ENCODE measurements at places on chromosomes 13 and 19.

DNA sequence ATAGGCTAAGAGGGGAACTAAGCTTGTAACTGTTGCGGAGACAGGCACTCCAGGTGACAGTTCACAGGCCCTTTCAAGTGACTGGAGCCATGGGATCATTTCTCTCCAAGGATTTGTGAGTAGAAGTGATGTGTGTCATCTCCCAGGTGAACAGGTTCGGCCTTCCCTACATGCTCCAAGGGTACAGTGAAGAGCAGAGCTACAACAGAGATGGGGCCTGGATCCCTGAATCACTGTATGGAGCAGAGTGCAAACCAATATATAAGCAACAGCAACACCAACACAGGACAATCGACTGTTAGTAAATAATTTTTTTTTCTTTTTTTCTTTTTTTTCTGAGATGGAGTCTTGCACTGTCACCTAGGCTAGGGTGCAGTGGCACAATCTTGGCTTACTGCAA, 15.0 kb downstream of the ZSCAN18 start:
- DNase-seq = no peak

DNA sequence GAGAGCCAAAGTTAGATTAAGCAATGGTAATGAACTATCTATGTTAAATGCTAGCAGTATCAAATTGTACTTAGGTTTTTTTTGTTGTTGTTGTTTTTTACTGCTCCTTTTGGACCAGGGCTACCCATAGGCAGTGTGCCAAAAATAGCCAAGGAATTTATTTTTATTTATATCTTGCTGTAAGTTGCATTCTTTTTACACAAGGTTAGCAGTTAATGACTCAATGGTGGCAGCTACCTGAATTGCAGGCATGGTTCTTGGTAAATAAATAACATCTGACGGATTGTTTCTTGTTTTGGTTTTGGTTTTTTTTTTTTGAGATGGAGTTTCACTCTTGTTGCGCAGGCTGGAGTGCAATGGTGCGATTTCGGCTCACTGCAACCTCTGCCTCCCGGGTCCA, 194.8 kb upstream of the TSC22D1 start:
- DNase-seq = no peak

DNA sequence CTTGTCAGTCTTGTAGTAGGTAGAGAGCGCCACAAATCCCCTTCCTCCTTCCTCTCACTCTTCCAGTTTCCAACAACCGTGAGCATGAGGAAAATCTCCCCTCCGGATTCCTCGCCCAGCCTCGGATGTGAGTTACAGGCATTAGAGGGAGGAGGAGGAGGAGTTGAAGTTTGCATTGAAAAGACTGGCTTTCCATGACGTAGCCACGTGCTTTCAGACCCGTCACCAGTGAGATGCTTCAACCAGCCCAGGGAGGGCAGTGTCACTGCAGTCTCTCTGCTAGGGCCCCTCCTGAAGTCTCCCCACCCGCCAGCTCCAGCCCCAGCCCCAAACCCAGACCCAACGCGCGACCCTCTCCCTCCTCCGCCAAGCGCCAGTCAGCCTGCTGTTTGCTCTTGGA, 442 bp upstream of the FGF14 start:
- no peak for DNase-seq

DNA sequence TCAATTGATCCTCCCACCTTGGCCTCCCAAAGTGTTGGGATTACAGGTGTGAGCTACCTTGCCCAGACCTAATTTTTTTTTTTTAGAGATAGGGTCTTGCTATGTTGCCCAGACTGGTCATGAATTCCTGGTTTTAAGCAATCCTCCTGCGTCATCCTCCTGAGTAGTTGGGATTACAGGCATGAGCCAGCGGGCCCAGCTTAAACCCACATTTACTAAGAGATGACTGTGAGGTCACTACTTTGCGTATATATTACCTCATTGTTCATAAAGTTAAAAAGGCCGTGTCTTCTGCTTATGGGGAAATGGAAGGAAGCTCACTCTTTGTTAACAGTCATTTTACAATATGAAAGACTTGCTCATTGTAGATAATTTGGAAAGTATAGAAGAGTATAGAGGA, 39.6 kb upstream of the C1QTNF9 start:
- no peak for DNase-seq

DNA sequence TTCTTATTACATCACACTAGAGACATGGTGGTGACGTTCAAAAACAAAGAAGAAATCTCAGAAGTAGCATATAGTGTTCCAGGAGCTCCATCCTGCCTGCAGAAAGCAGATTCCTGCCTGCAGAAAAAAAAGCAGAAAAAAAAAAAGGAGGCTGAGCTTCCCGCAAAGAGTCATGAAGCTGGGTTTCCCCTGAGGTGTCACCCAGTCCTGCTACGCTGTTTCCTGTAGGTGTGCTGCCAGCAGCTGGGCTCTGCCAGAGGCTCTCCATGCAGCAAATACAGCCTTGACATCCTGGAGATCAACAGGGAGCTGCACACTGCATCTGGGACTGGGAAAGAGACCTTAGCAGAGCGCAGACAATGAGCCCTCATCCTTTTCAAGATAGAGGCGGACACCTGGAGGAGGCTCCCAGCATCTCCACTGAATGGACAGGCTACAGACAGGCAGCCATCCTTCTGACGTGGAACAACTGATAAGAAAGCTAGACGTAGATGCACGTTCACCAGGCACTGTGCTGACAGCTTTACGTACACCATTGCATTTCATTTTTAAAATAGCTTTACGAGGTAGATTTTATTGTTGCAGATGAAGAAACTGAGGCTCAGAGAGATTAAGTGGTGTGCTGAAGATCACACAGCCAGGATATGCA, 350.9 kb downstream of the FOXO1 start:
- DNase-seq = no peak

- no peak for DNase-seq
Measured at GRCh38 chr19:16660763-16661479, at the start of gene TMEM38A. Gene TMEM38A (plus strand): TSS chr19:16661139. CDS start chr19:16661218, 79 bp downstream.

DNA sequence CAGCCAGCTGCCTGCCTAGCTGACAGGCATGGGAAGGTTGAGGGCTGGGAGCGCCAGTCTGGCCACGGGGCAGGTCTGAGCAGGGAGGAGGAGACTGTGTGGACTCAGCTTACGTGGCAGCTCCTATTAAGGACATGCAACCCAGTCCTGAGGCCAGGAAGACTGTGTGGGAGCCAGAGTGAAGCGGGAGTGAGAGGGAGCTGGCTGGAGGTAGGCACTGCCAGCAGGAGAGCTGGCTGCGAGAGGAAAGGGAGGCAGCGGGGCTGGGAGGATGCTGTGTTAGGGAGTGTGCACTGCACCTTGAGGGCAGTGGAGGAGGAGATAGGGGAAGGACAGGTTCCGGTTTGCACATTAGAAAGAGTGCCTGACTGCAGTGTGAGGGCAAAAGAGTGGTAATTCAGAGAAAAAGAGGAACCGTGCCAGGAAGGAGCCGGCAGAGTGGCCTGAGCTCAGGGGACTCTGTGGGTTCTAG, 99.2 kb downstream of the SLC7A1 start:
- no peak for DNase-seq

- no peak for DNase-seq
Measured at GRCh38 chr13:106003651-106004050, 531.8 kb downstream of the EFNB2 start.

DNA sequence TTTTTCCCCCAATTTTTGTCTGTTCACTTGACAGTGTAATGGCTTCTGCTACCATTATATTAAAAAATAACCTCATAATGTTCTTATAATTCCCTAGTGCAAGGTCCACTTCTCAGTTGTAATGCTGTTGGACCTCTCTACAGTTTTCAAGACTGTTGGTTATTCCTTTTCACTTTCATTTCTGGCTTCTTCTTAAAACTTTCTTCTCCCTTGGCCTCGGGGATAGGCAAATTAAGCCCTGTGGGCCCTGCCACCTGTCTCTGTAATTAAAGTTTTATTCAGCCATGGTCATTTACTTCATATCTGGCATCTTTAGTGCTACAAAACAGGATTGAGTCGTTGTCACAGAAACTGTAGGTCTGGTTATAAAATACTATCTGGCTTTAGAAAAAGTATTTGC, 313.5 kb downstream of the KLF12 start:
- no peak for DNase-seq

- DNase-seq = peak; percentile 87
Measured at GRCh38 chr19:48616491-48617056, 1.7 kb upstream of the FAM83E start.

DNA sequence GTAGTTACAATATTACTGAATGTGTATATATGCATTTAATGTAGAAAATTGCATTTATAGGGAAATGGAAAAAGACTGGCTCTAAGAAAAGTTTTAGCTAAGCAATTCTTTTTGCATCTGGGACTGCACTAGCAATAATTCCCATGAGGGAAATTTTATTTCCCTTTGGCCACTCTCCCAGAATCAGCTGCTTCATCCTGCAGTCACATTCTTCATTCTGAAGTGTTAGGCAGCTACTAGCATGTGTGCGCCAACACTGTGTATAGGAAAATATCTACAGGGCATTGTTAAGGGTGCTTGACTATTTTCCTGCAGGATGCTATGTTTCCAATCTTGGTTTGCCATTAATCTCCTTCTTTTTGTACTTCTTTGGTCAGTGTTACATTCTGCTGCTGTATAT, 312.8 kb upstream of the PCDH20 start:
- no peak for DNase-seq

DNA sequence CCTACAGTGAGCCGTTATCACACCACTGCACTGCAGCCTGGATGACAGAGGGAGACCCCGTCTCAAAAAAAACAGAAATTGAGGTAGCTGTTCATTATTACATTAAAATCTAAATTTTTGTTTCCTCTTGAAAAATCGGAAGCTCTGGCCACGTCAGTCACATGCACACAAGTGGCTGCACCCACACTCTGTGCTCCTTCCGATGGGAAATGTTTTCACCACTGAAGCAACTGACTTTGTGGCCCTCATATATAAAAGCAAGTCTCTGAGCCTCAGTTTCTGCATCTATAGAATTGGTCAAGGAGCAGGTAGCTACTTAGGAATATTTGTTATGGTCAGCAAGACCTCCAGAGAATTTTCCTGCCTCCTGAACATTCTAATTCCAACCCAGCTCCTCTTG, 4.5 kb downstream of the LRRC25 start:
- no peak for DNase-seq

- no peak for DNase-seq
Measured at GRCh38 chr19:4391701-4392483, 8.5 kb downstream of the SH3GL1 start.

DNA sequence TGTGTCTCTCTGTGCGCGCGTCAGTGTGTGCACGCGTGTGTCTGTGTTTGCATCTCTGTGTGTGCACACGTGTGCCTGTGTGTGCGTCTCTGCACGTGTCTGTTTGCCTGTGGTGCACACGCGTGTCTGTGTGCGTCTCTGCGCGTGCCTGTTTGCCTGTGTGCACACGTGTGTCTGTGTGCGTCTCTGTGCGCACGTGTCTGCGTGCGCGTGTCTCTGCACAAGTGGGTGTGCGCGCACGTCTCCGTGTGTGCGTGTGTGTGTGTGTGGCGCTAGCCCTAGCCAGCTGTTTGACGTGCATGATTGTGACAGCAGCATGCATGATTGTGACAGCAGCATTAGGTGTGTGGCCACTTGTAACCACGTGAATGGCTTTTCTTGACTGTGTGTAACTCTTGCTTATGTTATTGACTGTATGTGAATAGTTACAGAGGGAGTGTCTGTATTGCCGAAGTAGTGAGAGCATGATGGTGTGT, 31.1 kb downstream of the ZNF146 start:
- DNase-seq = no peak

- DNase-seq = no peak
Measured at GRCh38 chr19:18520848-18521691, 800 bp downstream of the ELL start.

GRCh38 chr19:39768786-39769185, 9.9 kb upstream of the LEUTX start:
- no peak for DNase-seq

GRCh38 chr19:10327793-10328192, 5.5 kb downstream of the RAVER1 start:
- DNase-seq = no peak

DNA sequence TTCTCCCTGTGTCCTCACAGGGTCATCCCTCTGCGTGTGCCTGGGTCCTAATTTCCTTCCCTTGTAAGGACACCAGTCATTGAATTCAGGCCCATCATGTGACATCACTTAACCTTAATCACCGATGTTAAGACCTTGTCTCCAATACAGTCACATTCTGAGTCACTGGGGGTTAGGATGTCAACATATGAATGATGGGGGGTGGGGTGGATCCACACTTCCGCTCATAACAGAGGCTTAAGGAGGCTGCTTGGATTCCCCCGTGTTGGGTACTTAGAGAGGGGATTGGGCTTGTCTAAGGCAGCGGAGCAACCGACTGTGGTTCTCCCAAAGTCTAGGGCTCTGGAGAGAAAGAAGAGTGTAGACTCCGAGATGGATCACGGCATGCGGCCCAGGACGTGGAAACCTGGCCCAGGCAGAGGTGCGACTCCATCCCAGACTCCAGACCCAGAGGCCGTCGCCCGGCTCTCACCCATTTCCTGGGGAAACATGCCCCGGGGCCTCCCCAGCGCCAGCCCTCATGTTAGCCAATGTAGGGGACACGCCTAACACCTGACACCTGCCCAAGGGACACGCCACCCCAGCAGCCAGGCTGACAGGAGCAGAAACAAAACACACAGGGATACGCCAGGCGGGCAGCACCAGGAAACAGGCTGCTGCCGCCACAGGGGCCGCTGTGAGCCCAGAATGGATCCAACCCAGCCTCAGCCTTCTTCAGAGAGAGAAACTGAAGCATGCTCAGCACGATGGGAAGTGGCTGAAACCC, 17.1 kb upstream of the IGLON5 start:
- DNase-seq = no peak

GRCh38 chr13:113996912-113997745, 23.3 kb upstream of the C13orf46 start:
- no peak for DNase-seq

DNA sequence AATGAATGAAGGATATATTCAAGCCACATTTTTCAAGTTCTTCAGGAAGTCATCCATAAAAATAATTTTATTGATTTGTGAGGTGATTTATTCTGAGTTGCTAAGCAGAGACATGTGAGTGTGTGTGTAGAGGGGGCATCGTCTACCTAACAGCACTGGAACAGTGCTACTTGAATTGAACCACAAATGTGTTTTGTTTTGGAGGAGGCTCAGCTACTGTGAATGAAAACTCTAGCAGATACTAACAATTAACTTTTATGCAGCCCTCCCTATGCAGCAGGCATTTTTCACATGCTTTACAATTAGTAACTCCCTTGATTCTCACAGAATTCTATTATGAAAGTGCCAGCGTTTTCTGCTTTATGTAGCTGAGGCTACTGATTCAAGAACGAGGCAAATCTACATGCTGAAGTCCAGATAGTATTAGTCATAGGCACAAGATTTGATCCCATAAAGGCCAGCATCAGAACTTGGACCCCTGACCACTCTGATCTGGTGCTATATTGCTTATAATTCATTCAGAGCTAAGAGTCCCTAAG, 103.7 kb downstream of the MYO16 start:
- DNase-seq = no peak
